MV-4-11 (cell line): ENCODE measurements at places on chromosomes 4 and X.
A peak's percentile ranks its signal among the peaks of the same experiment; 100 is the strongest.

GRCh38 chr4:23884261-23884660, 5.6 kb downstream of the PPARGC1A start:
- no peak for DNase-seq

- DNase-seq, result no peak
Observed at GRCh38 chr4:130044788-130045531, 949.0 kb downstream of the C4orf33 start.

- DNase-seq, result no peak
Observed at GRCh38 chrX:102833136-102833535, 103.9 kb upstream of the RAB40AL start.

- peak; percentile 72 for DNase-seq
Observed at GRCh38 chrX:24479924-24480323, 14.8 kb downstream of the PDK3 start.

GRCh38 chr4:54228056-54228527, 1.0 kb upstream of the PDGFRA start:
- peak; percentile 2 for DNase-seq

DNA sequence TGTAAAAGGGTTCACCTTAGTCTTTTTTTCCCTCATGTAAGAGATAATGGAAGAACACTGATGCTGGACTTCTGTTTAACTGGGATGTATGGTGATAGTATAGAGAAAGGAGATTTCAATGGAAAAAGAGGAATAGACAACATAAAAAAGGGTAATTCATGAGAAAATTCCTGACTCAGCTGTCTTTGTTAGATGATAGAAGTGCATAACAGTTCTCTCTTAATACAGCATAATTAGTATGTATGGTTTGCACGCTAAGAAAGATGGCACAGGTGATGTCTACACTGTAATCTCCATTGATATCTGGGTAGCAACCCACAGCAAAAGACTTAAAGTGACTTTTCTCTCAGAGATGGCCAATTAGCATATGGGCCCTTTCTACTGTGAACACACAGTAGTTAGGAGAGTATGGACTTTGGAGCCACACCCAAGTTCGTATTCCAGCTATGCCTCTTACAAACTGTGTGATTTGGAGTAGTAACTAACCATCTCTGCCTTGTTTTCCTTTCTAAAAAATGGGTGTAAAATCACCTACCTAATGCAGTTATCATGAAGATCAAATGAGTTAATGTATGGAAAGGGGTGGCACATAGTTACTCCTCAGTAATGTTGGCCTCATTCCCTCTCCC, 149.3 kb downstream of the PDE5A start:
- DNase-seq, result no peak

DNA sequence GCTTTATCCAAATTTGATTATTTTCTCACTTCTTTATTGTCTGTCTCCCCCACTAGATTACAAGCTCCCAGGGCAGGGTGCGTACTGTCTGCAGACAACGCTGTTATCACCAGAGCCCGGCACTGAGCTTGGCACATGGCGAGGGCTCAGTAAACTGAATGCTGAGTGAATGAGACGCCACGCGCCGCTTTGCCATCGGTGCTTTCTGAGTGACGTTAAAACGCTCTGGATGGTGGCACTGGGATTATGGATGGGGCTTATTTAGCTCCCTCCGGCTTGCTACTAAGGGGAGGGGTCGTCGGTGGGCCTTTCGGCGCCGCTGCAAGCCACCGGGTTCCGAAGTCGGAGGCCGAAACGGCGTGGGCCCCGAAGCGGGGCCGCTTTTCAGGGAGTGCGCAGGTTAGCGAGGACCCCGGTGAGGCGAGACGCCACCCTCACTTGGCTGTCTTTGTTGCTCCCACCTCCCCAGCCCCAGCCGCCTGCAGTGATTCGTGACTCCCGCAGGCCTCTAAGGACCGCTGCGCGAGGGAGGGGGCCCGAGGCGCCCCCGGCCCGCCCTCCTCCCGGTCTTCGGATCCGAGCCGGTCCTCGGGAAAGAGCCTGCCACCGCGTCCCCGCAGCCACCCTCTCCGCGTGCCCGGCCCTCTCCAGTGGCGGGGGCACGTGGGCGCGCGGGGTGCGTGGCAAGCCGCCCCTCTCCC, 569 bp upstream of the FHL1 start:
- no peak for DNase-seq

DNA sequence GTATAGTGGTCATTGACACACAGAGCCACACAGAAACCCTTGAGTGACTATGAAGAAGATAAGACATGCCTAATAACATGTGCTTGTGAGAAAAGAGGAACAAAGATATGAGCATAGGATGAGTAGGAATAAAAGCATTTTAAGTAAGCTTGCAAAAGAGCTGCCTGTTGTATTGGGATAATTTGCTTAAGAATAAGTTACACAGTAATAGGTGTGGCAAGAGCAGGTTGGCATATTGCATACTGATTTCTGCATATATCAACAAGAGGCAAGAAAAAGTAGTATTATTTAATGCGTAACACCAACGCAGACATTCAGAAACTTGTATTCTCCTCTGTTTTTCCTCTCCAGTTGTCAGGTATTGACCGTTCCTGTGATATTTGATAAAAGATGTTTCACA, 111.5 kb upstream of the UGT8 start:
- peak; percentile 53 for DNase-seq

- no peak for DNase-seq
Observed at GRCh38 chrX:131861088-131861787, 161.9 kb upstream of the STK26 start.

GRCh38 chrX:123223859-123224258, 39.8 kb downstream of the GRIA3 start:
- no peak for DNase-seq

- no peak for DNase-seq
Observed at GRCh38 chr4:69816236-69816635, 43.7 kb downstream of the SULT1E1 start.

DNA sequence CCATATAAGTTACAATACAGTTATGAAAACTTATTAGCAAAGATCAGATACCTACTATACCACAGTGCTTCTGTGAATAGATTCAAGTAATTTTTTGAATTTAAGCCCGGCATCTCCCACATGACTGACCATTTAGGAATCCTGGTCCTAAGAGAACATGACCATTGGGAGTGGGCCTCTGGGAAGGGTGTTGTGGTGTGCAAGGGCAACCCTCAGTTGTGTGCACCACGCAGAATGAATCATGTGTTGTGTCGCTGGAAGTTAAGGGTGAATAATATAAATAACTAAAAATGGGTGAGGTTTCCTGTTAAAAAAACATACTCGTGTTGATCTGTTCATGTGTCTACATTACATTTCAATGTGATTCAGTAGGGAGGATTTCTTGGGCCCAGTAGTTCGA, 15.5 kb downstream of the CPE start:
- no peak for DNase-seq

GRCh38 chr4:77833126-77833724, 14.1 kb upstream of the CNOT6L start:
- DNase-seq, result no peak
